ENCODE measurements at places on chromosomes 1 and 21.

DNA sequence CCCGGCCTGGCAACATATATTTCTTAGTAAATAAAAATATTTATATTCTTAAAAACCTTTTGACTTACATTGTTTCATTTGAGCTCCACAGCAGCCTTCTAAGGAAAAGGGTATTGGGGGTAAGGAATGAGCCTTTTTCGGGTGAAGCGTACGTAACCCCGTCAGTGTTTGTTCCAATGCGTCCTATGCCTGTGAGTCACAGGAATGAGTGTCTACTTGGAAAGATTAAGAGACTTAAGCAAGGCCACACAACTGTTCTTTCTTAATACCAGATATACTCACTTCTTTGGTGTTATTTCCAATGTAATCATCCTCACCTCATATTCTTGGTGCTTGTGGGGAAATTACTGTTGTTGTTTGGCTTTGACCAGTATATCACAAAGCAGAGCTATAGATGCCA lies 22.7 kb downstream of the WDTC1 start:
- DNase-seq, result no peak

DNA sequence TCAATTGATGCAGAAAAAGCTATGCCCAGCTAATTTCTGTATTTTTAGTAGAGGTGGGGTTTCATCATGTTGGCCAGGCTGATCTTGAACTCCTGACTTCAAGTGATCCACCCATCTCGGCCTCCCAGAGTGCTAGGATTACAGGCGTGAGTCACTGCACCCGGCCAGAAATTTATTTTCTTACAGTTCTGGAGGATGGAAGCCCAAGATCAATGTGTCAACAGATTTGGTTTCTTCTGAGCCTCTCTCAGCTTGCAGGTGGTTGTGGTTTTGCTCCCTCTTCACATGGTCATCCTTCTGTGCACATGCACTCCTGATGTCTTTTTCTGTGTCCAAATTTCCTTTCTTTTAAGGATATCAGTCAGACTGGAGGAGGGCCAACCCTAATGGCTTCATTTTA lies 35.6 kb downstream of the SHCBP1L start:
- no peak for DNase-seq

DNA sequence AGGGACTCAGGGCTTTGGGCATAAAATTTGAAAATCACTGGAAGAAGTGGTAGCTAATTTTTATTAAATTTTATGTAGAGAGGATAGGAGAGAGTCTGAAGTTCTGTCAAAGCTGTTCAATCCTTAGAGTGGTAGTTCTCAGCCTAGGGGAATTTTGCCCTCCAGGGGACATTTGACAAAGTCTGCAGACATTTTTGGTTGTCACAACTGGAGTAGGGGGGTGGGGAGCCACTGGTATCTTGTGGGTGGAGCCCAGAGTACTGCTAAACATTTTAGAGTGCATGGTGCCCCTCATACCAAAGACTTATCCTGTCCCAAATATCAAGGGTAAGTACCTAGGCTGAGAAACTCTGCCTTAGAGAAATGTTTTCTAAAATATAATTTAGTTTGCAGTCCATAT lies 30.2 kb downstream of the RASAL2 start:
- DNase-seq, result no peak

- DNase-seq, result no peak
Measured at GRCh38 chr1:110713221-110713620, 38.5 kb upstream of the KCNA3 start.

- DNase-seq, result no peak
Measured at GRCh38 chr1:14687147-14687546, 88.7 kb downstream of the KAZN start.

DNA sequence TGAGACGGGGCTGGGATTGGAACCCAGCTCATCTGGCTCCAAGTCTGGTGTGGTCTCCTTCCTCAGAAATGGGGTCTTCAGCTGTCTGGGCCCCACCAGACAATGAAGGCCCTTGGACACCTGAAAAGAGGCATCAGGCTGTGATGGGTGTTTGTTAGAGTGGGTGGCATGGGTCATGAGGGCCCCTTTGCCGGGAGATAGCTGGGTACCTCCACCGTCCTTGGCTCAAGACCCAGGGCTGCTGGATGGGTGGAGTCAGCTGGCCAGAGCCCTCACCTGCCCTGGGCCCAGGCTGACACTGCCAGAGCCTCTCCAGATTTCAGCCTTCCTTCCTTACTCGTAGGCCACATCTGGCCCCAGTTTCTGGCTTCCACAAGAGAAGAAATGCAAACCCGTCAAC lies 13.4 kb upstream of the TTC22 start:
- DNase-seq, result no peak

DNA sequence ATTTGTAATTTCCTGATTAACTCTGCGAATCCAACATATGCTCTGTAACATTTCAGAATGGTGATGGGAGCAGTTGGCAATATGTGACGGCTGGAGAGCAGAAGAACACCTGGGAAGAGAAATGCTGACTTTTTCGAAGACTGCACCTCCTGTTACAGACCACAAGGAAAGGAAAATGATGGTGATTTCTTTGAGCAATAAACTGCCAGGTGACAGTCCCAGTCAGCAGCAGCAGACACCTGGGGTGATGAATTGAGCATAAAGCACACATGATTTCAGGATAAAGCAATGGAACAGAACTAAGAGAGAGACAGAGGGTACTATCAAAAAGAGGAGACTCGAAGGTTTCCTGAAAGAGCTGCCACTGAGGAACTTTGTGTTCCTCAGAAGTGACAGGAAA lies 528.6 kb downstream of the NEGR1 start:
- DNase-seq, result no peak

DNA sequence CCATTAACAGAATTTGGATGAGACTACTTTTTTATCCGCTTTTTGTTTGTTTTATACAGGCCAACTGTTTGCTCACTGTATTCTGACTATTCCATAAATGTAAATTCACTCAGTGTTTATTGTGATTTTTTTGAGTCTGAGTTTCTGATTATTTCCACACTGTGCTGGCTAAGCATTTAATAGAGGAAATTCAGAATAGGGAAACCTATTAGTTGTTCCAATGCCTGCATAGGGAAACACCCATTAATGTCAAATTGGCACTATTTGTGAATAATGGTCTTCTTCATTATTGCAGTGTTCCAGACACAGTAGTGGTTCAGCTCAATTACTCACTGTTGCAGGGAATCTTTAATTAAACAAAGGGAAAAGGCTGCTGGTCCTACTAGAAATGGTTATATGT lies 174.7 kb upstream of the SGIP1 start:
- no peak for DNase-seq

DNA sequence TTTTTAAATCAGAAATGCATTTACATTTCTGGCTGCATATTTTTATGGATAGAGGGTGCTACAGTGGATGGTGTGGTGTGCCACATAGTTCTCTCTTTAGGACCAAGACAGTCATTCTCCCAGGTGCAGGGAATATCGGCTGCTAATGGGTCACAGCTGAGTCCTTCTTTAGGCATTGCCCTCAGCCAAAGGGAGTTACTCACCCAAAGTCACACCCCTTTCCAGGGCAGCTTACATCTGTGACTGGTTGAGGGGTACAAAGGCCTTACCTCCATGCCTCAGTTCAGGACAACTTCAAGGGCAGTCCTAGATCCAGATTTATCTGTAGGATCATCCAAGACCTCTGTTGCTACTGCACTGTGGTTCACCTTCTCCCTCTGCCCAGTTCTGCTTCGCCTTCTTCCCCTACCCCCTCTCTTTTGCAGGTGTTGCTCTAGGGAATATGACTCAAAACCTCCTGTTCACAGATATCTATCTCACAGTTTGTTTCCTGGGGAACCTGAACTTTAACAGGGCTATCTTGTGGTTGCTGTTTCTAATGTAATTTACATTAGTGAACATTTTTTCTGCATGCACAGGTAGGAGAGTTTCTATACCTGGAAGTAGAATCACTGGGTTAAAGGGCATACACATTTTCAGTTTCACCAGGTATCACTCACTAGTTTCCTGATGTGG lies 413.9 kb downstream of the RPS6KC1 start:
- DNase-seq, result no peak

DNA sequence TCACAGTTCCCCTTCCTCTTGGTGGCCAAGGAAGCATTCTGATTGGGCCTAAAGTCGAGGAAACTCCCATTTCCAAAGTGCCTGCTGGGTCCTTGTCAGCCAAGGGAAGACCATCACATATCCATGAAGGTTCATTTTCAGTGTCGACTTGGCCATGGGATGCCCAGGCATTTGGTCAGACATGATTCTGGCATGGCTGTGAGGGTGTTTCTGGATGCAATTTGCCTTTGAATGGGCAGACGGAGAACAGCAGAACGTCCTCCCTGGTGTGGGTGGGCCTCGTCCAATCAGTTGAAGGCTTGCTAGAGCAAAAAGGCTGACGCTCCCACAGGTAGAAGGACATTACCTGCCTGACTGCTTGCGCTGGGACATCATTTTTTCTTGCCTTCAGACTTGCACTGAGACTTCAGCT lies 48.3 kb upstream of the LBR start:
- DNase-seq, result no peak

DNA sequence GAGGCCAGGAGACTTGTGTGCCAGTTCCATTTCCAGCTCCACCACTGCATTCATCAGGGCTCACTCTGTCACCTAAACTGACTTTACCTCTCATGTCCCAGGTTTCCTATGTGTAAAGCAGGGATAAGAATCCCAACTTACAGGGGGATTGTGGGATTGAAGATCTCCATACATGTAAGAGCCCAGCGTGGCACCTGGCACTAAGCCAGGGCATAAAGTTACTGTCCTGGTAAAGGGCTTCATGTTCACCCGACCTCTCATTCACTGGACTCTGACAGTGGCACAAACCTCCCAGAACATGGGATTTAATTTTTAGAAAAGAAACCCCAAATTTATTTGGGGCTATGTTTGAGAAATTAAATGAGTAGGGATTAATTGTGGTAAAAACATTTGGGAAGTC lies 8.9 kb upstream of the IGFN1 start:
- no peak for DNase-seq

GRCh38 chr1:27906759-27907158 lies 28.0 kb upstream of the SMPDL3B start:
- no peak for DNase-seq

- no peak for DNase-seq
Measured at GRCh38 chr1:25914074-25914995, 8.1 kb upstream of the STMN1 start.

DNA sequence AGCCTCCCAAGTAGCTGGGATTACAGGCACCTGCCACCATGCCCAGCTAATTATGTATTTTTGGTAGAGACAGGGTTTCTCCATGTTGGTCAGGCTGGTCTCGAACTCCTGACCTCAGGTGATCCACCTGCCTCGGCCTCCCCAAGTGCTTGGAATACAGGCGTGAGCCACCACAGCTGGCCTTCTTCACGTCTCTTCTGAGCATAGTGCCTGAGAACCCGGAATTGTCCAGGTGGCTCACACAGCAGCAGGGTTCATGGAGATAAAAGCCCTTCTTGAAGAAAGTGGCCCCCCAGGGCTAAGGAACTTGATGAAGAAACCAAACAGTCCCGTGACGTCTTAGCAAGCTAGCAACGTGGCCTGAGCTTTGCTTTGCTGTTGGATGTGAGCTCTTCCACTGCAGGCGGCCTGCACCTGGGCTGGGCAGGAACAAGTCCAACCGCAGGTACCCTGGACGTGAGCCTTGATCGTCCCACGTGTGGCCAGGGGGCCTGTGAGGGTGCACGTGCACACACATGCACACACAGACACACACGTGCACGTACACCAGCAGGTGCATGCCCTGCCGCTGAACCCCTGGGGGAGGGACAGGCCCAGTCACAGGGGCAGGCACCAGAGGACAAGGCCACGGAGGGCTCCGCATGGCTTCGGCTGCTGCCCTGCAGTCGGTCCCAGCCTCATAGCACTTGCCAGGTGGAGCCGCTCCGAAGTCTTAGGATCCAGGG lies 23.4 kb upstream of the TRAPPC10 start:
- no peak for DNase-seq

DNA sequence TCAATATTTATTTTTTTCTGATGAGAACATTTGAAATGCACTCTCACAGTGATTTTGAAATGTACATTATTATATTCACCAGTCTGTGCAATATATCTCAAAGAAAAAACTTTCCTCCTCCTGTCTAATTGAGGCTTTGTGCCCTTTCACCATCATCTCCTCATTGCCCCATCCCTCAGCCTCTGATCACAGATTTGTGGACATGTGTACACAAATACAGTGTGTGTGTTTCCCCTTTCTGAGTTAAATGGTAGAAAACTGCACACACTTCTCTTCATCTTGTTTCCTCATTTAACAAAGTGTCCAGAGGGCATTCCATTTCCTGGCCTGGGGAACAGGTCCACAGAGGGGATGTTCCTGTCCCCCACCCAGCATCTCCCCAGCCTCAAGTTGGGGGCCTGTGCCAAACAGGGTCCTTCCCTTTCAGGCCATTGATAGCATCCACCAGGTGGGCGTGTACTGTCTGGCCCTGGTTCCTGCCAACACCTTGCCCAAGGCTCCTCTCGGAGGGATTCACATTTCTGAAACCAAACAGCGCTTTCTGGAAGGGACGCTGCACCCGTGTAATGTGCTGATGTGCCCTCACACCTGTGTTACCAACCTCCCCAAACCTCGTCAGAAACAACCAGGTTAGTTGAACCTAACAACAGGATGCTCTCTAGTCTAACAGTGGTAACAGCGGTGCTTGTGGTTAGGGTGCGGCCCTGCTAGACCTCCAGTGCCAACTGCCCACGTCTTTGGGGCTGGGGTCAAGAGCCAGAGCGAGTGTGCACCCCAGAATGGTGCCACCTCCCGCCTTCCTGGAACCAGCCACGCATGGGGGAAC lies 54.6 kb downstream of the S100B start:
- DNase-seq, result no peak

GRCh38 chr1:168512864-168513595 lies 30.8 kb downstream of the XCL2 start:
- no peak for DNase-seq
